ENCODE measurements at places on chromosomes 16 and 17.

DNA sequence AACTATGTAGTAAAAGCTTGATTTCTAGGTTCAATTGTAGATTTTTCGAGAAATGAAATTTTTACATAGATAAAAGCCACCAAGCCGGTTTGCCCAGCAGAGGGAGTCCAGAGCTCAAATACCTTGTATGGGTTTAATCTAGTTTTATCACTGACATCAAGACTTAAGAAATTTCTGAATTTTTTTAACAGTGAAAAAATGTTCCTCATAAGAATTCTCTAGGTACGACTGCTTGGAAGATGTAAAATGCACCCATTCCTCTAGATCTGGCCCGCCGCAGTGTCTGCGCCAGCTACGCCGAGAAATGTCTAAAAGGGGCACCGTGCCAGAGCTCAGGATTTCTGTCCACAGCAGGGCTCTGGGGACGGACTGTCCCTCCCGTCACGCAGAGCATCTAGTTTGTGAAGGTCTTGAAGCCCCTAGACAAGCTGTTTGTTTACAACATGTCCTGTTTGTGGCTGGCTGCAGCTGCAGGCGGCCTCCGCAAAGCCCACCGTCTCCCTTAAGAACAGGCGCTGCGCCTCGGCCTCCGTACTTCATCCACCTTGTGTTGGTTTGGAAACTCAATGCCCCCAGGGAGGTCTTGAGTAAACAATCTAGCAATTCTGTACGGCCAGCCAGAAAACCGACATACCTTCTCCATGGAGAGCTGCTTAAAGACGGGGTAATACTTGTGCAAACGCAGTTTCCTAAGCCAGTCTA, 24.8 kb downstream of the MAP1LC3B start:
- peak; percentile 19 for DNase-seq

- DNase-seq, result no peak
Measured at GRCh38 chr17:80793421-80793820, 198.2 kb upstream of the CHMP6 start.

GRCh38 chr16:55367301-55367811, 43.4 kb downstream of the IRX6 start:
- DNase-seq, result no peak

DNA sequence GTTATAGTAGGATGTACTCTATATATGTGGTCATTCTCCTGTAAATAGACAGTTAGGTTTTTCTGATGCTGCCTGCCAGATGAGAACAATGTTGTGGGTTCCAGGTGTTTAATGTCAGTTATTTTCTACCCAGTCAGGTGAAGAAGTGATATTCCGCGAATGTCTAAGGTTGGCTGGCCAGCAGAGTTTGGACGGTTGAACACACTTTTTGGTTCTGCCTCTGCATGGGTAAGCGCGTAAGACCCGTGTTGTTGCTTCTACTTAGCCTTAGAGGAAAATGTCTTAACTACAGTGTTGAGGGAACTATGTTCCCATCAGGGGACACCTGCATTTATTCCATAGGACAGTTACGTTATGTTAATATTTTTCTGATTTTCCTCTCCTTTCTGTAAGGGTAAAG, 162.6 kb downstream of the MAP2K6 start:
- DNase-seq, result no peak

DNA sequence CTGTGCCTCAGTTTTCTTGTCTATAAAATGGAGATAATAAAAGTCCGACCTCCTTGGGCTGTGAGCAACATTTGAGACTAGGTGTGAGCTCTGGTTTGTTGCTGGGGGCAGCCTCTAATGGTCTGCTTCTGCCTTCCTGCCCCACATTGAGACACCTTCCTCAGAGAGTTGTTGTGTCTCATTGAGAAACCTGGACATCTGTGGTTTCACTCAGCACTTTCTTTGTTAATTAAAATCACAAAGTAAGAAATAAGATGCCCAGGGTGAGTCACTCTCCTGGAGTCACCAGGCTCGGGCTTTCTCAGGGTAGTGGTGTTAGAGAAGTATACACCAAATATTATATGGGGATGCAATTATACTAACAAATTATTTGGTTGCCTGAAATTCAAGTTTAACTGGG, 389.2 kb upstream of the SALL1 start:
- DNase-seq, result no peak

DNA sequence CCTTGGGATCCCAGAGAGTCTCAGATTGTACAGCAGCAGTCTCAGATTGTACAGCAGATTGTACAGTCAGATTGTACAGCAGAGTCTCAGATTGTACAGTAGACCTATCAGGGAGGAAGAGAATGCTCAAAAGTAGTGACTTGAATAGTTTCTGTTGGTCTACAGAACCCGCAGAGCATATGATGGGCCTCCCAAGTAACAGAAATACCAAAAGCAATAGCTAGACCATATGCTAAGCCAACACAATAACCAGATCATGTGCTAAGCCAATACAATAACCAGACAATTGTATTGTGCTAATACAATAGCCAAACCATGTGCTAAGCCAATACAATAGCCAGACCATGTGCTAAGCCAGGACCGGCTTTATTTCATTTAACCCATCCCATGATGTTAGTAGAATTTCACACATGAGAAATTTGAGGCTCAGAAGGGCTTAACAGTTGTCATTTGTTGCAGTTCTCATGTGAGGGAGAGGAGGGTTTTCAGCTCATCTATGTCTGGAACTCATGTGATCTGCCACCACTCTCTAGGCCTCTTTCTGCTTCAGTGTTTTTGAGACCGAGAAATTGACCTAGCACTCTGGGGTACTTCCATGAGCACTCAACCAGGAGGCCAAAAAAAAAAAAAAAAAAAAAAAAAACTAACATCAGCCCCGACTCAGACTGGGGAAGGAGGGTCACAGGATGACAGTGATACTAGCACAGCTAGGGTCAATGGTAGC, 144.0 kb downstream of the SOX9 start:
- no peak for DNase-seq

- DNase-seq, result no peak
Measured at GRCh38 chr17:8700546-8700945, 44.1 kb downstream of the CCDC42 start.

DNA sequence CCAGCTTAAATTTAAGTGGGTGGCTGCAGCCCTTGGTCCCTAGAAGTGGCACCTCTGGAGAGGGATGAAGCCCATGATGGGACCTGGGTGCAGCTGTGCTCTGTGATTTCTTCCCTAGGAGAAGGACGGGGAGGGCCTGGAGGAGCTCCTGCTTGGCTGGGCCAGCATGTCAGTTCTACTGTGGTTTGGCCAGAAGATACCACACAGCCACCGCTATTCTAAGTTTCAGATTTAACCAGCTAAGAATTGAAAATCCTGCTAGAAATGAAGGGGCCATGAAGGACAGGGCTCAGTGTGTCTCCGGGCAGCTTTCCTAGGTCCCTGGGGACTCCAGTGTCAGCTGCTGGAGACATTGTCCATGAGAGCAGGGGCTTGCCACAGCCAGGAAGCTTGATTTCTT, 9.7 kb downstream of the RAP1GAP2 start:
- no peak for DNase-seq

GRCh38 chr17:2271985-2272702, 31.4 kb downstream of the SMG6 start:
- no peak for DNase-seq

DNA sequence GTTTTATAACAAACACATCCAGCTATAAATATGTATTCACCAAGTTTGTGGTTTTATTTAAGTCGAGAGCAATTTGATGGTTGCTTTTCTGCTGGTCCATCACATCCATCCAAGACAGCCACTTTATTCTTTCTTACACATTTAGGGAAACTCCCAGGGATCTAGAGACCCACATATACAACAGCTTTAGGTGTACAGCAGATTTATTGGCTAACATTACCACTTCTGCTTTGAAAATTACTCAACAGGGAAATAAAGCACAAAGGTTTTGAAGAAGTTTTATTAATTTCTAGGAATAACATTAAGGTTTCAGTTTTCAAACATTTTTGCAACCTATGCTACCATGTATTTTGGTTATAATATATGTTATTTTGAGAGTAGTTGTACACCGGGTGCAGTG, 6.9 kb downstream of the ERCC4 start:
- DNase-seq, result no peak

All from neural progenitor cell (in vitro differentiated cells).